D721Med (cell line): ENCODE measurements at places on chromosomes 2 and 18.

- DNase-seq = no peak
Observed at GRCh38 chr2:157443090-157443489, 799 bp downstream of the CYTIP start.

DNA sequence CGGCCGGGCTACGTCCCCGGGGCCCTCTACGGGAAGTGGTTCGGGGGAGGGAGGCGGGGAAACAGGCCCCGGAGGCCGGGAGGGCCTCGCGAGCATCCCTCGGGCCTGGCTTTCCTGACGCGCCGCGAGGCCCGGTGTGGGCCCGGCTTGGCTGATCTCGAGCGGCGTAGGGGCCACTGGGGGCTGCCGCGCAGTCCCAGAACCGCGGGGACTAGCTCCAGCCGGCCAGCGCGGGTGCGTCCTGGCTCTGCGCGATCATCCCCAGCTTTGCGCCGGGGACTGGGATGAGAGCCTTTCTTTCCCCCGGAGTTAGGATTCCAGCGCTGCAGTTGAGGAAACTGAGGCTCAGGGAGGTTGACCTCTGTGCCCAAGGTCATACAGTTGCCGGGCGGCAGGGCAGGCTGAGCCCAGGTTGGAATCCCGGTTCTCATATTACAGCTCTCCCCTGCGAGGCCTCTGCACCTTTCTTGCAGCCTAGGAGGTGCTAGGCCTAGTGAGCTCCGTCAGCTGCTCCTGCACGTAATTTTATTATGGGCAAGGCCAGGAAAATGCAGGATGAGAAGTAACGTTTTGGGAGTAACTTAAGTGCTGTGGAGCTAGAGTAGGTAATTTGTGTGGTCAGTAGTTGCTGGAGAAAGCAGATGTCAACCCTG, 501 bp downstream of the LPIN1 start:
- no peak for DNase-seq

GRCh38 chr18:28004606-28005005, 172.3 kb downstream of the CDH2 start:
- no peak for DNase-seq

- DNase-seq = no peak
Observed at GRCh38 chr2:166444306-166444705, 49.7 kb downstream of the SCN7A start.

- DNase-seq = no peak
Observed at GRCh38 chr2:97676620-97677019, 7.1 kb downstream of the C2orf92 start.

- no peak for DNase-seq
Observed at GRCh38 chr2:7480431-7480830, 563.2 kb downstream of the RNF144A start.

- no peak for DNase-seq
Observed at GRCh38 chr18:73283788-73284187, 416.0 kb upstream of the NETO1 start.

DNA sequence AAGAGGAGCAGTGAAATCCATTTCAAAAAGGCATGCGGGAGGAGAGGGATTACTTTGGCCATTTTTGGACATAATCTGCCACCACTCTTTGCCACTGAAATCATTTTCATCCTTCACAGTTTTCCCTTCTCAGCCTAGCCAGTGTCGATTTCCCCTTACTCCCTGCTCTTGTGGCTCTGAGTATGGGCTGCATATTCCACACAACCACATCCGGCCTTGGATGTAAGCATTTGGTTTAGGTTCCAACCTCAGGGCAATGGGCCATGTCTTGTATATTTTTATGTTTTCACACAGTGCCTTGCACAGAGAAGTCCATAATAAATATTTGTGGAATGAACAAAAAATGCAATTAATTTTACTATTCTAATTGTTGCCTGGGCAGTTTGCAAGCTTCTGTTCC, 7.7 kb upstream of the SERPINE2 start:
- no peak for DNase-seq

GRCh38 chr2:237458519-237458918, 28.5 kb upstream of the MLPH start:
- no peak for DNase-seq

GRCh38 chr2:6770006-6770405, 95.7 kb downstream of the CMPK2 start:
- no peak for DNase-seq

GRCh38 chr18:5626130-5626880, 82.5 kb upstream of the EPB41L3 start:
- no peak for DNase-seq

GRCh38 chr18:76231402-76231801, 263.6 kb downstream of the ZNF516 start:
- DNase-seq = no peak

DNA sequence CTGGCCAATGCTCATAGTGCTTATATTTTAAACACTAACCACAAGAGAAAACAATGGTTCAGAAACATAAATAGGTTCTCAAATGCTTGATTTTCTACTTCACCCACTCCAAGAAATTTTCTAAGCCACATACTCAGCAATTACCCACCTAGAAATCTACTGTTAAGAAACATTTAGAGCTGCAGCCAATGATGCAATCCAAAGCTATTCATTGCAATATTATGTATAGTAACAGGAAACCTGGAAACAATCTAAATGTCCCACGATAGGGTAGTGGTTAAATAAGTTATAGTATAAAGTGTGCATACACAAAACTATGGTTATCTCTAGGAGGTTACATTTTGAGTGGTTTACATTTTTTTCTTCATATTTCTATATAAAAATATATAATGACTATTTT, 5.7 kb downstream of the FAM237A start:
- DNase-seq = no peak

DNA sequence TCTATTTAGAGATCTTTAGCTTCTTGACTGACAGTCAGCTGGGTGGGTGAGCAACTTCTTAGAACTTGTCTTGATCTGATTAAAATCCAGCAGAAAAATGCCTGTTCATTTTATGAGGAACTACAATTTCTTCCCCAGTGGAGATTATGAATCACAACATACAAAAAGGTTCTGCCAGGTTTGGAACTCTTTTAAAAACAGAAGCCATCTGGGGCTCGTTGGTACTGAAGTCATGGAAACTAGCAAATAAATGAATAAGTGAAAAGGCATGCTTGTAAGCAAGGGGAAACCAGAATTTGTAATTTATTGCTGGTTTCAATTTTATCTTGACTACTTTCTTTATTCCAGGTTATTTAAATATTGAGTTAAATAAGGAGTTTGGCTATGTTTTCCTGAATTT, 767.4 kb downstream of the MBD2 start:
- DNase-seq = no peak

DNA sequence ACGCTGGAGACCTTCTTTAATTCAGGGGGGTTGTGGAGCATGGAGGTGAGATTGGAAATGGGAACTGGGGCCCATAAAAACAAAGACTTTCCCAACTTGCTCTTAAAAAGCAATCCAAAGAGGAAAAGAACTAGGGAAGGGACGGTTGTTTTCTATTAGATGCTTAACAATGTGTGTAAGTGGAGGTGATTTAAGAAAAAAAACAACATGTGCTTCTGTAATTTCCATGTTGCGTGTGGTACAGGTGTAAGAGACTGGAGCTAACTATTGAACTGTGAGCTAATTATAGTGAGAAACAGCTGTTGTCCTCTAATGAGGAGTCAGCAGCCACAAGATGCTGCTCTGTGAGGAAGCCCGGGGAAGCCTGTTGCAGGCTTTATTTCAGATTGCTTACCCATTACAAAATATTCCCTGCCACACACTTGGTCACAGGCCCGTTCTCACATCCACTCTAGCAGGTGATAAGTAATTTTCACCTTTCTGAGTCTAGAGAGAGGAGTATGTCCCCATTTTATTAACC, 280.6 kb upstream of the PARD3B start:
- DNase-seq = no peak

DNA sequence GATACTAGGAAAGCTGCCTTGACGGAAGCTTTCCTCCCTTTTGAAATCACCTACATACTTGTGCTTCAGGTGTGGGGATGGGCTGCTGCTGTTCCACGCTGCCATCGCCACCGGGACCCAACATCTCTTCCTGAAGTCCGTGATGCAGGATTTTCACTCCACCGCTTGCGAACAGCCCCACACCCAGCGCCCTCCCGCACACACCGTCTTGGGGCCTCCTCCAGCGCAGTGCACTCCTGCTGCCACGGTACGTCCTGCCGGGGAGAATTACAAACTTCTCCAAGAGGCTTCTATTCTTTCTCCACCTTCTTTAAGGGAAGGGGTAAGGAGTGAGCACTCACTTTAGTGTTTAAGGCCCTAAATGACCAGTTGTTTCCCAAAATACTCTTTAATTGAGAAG, 58.2 kb downstream of the HRH4 start:
- no peak for DNase-seq

- DNase-seq = no peak
Observed at GRCh38 chr2:209519271-209519670, 95.4 kb downstream of the MAP2 start.

- no peak for DNase-seq
Observed at GRCh38 chr2:230412846-230413245, 3.2 kb upstream of the SP100 start.

GRCh38 chr18:78619854-78620253, 359.8 kb upstream of the SALL3 start:
- no peak for DNase-seq

GRCh38 chr18:75480487-75480886, 53.0 kb upstream of the SMIM21 start:
- DNase-seq = no peak

DNA sequence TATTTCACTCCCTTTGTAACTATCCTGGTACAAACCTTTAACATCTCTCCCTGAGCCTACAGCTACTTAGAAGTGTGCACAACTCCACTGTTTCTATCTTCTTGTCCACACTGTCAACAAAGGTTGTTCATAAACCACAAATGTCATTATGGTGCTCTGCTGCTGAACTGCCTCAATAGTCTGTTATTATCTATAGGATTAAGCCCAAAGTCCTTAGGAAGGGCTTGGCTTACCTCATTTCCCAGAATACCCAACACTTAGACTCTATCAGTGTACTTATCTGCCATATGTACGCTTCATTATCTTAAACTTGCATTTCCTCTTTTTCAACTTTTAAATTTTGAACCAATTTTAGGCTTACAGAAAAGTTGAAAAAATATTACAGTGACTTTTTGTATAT, 94.2 kb downstream of the HNMT start:
- DNase-seq = no peak

DNA sequence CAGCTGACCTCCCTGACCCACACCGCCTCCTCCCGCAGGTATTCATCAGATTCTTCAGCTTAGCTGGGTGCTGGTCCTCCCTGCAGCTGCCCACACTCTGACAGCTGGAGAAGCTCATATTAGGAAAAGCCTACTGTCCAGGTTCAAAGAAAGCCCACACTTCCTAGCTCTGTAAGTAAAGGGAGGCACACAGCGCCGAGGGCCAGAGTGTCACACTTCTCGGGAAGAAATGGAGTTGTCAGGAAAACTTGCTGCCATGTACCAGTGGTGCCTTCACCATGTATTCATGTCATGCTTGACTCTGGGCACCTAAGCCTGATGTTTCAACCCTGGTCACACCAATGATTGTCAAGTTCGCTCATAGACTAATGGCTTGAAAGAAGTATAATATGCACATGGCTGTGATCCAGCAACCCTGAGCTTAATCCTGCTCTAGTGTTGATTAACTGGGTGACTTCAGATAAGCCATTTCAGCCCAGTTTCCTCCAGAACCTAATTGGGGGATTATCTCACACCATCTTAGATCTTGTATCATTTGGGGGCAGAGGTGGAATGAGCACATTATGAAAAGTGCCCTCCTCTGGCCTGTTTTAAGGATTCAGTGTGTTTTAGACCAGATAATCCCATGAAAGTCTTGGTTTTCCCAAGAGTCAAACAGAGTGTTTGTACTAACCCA, 180.3 kb upstream of the PARD3B start:
- no peak for DNase-seq

DNA sequence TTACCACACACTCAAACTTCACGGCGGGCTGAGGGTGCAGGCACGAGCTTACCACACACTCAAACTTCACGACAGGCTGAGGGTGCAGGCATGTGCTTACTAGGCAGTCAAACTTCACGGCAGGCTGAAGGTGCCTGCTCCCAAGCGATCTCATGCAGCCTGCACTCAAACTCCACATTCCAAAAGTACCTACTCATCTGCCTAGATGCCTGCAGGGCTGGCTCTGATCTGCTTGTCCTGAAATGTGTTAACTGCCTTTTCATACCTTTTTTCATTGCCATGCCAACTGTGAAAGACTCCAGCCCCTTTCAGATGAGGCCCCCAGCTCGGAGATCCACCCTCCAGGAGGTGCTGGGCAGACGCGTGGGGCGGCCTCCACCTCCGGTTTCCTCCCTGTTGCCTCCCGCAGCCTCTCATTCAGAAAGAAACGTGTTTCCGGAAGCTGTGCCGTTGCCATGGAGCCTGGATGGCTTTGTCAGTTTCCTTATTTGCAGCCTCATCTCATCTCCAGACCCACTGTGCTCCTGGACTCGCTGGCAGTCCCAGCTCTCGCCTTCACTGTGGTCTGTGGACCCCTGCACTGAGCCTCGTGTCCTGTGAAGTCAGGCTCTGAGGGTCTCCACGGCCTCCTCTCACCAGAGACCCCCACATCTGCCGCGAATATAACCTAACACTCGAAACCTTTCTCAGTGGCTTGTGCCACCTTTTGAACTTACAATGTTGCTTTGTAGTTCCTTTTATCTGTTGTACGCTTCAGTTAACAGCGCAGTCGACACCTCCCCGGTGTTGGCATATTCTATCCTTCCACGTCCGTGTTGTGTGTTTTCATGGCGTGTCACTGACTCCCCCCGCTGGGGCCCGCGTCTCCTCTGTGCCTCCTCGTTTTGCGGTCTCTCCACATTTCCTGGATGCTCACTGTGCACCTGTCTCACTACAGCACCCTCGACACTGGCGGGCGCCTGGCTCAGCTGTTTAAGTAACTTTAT, 106.1 kb upstream of the ALKAL2 start:
- DNase-seq = no peak

DNA sequence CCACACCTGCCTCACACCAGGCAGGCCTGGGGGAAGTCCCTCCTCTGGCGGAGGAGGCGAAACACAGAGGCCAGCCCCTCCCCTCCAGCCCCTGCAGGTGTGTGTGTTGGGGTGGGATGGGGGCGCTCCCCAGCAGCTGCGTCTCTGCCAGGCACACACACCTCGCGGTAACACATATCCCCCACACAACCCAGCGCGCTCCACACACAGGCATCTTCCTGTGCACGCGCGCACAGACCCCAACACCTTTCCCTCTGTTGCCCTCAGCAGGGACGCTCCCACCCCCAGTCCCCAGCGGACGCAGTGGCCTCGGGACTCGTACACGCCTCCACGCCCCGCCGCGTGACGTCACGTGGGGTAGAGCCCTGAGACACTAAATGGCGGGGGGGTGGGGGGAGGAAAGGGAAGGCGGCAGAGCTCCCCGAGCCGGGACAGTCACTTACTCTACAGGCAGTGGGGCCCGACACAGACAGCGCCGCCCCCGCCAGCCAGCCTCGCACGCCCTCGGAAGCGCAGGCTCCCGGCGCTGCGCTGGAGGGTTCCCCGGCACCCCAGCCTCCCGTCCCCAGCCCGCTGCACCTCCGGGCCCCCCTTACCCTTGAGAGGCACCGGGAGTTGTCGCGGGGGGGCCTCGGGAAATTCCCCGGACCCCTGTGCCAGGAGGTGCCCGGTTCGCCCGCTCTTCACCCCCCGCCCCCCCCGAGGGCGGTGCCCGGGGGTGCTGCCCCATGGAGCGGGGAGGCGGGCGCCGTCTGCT, at the start of gene WNT10A:
WNT10A (plus strand) TSS at position 751 of the 757 bp plus-strand sequence. CDS start 144 bp downstream, outside the sequence.
- no peak for DNase-seq
